Stomach (tissue), 19 donors: ENCODE measurements at places on chromosomes 3 and 15. TPM values are rescaled to one million over a fixed set of nuclear protein-coding genes. Genes with fewer than 3 reads are reported as not detected.
A peak's percentile ranks its signal among the peaks of the same experiment; 100 is the strongest.

The CFAP20DC gene
- 0.89 TPM for total RNA-seq

DNA sequence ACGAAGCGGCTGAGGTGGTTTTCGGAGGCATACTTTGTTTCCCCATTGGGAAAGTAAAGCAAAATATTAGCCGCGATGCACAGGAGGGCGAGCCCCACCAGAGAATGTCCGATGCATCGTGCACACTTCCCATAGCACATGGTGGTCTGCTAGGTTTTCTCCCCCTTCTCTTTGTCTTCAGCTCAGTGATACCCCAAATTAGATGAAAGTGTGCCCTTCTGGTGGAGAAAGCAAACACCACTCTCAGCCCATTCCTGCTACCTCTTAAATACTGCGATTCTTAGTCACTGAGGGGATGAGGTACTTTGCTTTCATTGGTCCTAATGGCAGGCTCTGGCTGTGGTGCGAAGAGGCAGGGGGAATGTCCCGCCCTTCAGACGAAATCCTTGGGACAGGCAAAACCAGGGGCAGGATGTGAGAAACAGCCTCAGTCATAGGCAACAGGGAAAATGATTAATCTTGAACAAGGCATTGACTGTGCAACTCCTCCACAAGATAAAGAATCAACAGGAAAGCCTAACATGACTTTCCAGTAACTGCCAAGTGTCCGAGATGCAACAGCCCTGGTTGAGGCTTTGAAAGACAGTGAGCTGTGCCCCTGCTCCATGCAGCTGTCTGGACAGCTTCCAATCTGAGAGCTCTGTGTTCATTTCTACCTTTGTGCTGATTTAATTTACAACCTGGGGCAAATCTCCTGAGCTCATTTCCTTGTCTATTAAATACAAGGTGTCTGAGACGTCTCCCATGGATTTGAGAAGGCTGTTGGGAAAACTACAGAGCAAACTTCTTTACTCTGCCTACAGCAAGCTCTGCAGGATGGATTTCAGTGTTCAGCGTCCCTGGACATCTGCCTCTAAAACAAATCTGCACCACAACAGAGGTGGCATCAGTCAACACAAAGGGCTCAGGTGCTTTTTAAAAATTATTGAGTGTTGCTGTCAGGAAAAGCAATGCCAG lies at the start of gene TM4SF1:
Gene TM4SF1 (minus strand): TSS at position 242 of the 957 bp plus-strand sequence. CDS start 102 bp downstream, at position 140.
- peak within 1 kb of the TSS; percentile 85 for H3K27ac ChIP-seq
- peak; percentile 87 for DNase-seq
- H3K36me3 ChIP-seq = no peaks in the 10 kb centered on the region
- peak within 1 kb of the TSS; percentile 52 for H3K4me3 ChIP-seq
- no peaks in the 10 kb centered on the region for H3K27me3 ChIP-seq

GRCh38 chr3:18567293-18567692 lies 142.2 kb upstream of the SATB1 start:
- no peaks in the 10 kb centered on the region for H3K27me3 ChIP-seq
- no peak overlapping the region for H3K27ac ChIP-seq
- no peaks in the 10 kb centered on the region for H3K4me1 ChIP-seq
- no peaks in the 10 kb centered on the region for H3K36me3 ChIP-seq

DNA sequence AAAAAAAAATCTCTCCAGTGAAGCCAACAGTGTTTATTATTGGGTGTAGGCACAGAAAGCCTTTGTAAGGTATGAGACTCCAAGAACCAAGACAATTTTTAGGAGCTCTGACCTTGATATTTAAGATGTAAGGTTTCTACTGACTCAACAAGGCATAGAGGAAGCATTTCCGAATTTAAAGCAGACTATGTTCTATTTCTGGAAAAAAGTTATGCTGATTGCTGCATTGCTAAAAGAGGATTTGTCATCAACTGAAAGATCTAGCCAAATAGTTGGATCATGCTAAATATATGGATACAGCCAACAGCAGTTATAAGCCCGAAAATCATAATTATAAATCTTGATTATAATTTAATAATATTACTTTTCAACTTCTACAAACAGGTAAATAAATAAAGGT lies 53.3 kb upstream of the MELTF start:
- H3K4me3 ChIP-seq = no peak overlapping the region
- H3K4me1 ChIP-seq = no peaks in the 10 kb centered on the region
- H3K27me3 ChIP-seq = no peaks in the 10 kb centered on the region
- no peak for DNase-seq

The IP6K1 gene
- total RNA-seq = 45.2 TPM

The GOLGA8G gene
- not detected for total RNA-seq

The DPH3 gene
- 4.7 TPM for total RNA-seq

The ST8SIA2 gene
- not detected for total RNA-seq

The IGSF10 gene
- total RNA-seq = 0.87 TPM

DNA sequence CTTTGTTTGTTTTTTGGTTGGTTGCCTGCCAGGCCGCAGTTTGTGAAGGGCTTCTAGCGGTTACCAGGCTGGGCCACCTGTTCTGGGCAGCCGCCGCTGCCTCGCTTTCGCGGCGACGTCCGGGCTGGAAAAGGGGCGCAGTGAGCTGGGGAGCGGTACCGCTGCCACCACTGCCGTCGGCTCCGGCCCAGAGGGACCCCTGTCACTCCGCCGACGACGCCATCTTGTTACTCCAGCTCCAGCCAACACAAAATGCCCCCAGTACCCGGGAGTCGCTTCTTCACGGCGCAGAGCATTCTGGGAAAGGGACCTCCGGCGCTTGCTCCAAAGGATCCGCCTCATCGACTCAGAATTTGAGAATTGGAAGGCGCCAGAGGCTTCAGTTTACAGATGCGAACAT lies 238.8 kb downstream of the CDIN1 start:
- no peak overlapping the region for H3K4me3 ChIP-seq
- peaks cover 11% of the 10 kb centered on the region for H3K4me1 ChIP-seq
- no peaks in the 10 kb centered on the region for H3K36me3 ChIP-seq
- H3K27me3 ChIP-seq = no peaks in the 10 kb centered on the region
- DNase-seq = no peak
- no peak overlapping the region for H3K27ac ChIP-seq

The GFM1 gene
- total RNA-seq = 91.4 TPM

The RARRES1 gene
- 237 TPM for total RNA-seq

- no peaks in the 10 kb centered on the region for H3K27me3 ChIP-seq
- no peak overlapping the region for H3K27ac ChIP-seq
- H3K4me3 ChIP-seq = no peak overlapping the region
- H3K4me1 ChIP-seq = no peaks in the 10 kb centered on the region
- DNase-seq = no peak
- no peaks in the 10 kb centered on the region for H3K36me3 ChIP-seq
These were observed 232.5 kb upstream of the TBL1XR1 start for GRCh38 chr3:177429771-177430170.

DNA sequence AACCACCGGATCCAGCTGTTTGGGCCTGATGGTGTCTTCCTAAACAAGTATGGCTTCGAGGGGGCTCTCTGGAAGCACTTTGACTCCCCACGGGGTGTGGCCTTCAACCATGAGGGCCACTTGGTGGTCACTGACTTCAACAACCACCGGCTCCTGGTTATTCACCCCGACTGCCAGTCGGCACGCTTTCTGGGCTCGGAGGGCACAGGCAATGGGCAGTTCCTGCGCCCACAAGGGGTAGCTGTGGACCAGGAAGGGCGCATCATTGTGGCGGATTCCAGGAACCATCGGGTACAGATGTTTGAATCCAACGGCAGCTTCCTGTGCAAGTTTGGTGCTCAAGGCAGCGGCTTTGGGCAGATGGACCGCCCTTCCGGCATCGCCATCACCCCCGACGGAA lies 60.1 kb upstream of the CCR4 start:
- H3K4me1 ChIP-seq = no peaks in the 10 kb centered on the region
- DNase-seq = no peak
- H3K36me3 ChIP-seq = no peaks in the 10 kb centered on the region
- no peak overlapping the region for H3K4me3 ChIP-seq
- no peak overlapping the region for H3K27ac ChIP-seq

The COL6A5 gene
- total RNA-seq = 3.3 TPM

The KIF15 gene
- 9.3 TPM for total RNA-seq

The RBP2 gene
- not detected for total RNA-seq

DNA sequence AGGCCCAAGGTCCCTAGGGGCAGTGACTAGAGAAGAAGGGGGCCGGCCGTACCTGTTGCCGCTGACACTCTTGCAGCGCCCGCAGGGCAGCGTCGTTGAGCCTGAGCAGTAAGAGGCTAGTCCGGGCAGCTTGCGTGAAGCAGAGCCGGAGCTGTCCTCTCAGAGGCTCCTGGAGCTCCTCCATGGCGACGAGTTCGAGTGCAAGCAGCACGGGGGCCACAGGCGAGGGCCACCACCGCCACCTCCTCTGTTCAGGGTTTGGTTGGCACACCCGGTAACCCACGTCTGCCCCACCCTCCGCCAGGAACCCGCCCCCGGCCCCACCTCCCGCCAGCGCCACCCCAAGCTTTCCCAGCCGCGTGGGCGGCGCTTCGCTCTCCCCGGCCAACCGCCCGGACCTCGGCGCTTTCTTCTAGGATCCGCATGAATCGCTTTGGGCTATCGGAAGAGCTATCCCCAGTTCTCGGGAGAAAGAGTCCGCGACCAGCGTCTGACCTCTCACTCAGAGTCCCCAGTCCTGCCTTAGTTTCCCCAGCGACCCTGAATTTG lies at the start of gene ELL3:
Gene ELL3 (minus strand): TSS at position 249 of the 549 bp plus-strand sequence. CDS start 65 bp downstream, at position 184.
- peaks cover 6% of the 10 kb centered on the region for H3K36me3 ChIP-seq
- peak; percentile 94 for DNase-seq
- H3K27ac ChIP-seq = peak within 1 kb of the TSS; percentile 89
- H3K27me3 ChIP-seq = no peaks in the 10 kb centered on the region
- peak within 1 kb of the TSS; percentile 65 for H3K4me3 ChIP-seq

DNA sequence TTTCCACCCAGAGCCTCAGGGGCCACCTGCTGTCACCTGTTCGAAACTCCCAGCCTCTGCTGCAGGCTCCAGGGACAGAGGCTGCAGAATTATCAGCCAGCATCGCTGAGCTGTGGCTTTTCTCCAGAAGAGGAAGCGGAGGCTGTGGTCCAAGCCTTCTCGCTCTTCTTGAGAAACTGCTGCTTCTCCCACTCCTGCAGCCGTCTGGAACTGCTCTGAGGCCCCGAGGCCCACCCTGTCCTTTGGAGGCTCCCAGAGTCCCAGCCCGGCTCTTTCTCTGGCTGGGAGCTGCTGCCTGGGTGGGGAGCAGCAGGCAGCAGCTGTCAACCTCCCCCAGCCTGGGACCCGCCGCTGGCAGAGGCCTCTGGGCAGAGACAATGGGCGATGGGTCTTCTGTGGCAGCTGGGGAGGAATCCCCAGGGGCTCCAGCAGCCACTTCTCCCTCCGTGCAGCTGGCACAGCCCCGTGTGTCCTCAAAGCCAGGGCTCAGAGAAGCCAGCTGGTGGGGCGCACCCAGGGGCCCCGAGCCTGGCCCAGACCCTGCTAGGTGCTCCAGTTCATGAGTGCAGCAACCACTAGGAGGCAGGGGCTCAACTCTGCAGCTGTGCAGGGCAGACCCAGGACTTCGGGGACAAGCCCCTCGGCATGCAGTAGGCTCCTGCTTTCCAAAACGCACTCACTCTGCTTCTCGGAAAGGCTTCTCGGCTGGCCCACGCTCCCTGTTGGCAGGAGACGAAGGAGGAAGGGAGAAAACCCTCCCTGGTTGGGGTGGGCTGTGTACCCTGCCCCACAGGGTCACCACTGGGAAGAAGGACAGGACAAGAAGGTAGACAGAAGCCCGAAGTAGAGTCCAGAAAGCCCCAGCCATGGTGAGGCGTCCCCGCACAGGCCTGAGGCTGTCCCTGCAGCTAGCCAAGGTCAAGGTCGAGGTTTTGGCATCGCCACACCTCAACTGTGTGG lies 49.9 kb upstream of the FURIN start:
- no peaks in the 10 kb centered on the region for H3K27me3 ChIP-seq
- no peaks in the 10 kb centered on the region for H3K36me3 ChIP-seq
- DNase-seq = peak; percentile 27
- H3K4me3 ChIP-seq = no peak overlapping the region
- H3K4me1 ChIP-seq = peaks cover 10% of the 10 kb centered on the region

DNA sequence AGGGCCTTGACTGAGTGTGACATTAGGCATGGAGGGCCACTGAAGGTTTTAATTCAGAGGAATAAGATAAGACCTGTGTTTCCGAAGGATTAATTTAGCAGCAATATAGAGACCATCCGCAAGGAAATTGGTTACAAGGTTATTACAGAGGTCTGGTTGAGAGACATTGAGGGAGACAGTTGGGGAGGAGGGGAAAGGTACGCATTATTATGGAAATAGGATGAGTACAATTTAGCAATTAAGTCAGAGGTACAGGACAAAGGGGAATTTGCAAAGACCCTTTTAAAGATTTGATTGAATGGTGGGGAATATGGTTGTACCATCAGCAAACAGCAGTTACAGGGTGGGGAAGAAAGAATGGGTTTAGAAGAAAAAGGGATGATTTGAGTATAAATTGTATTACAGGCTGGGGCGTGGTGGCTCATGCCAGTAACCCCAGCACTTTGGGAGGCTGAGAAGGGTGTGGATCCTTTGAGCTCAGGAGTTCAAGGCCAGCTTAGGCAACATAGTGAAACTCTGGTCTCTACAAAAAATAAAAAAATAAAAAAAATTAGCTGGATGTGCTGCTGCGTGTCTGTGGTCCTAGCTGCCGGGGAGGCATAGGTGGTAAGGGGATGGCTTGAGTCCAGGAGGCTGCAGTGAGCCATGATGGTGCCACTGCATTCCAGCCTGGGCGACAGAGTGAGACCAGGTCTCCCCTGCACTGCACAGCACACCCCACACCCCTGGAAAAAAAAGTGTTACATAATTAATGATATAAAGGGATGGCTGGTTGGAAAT lies 11.3 kb downstream of the ARL8B start:
- no peak overlapping the region for H3K4me3 ChIP-seq
- H3K27ac ChIP-seq = no peak overlapping the region
- peaks cover 27% of the 10 kb centered on the region for H3K4me1 ChIP-seq
- no peaks in the 10 kb centered on the region for H3K36me3 ChIP-seq

The GPR87 gene
- total RNA-seq = not detected

GRCh38 chr15:43987924-43988323 lies 161.1 kb downstream of the WDR76 start:
- H3K36me3 ChIP-seq = no peaks in the 10 kb centered on the region
- no peak for DNase-seq
- no peaks in the 10 kb centered on the region for H3K27me3 ChIP-seq
- H3K4me3 ChIP-seq = no peak overlapping the region
- H3K27ac ChIP-seq = no peak overlapping the region

The C3orf80 gene
- total RNA-seq = 0.29 TPM

GRCh38 chr3:69178082-69178481 lies 55.7 kb upstream of the LMOD3 start:
- DNase-seq = no peak
- no peaks in the 10 kb centered on the region for H3K27me3 ChIP-seq
- no peak overlapping the region for H3K27ac ChIP-seq

- no peak for DNase-seq
- H3K4me3 ChIP-seq = no peak overlapping the region
These were observed 276.3 kb downstream of the RYR3 start for GRCh38 chr15:33586786-33587697.

The HYAL1 gene
- 38.4 TPM for total RNA-seq

GRCh38 chr15:91126080-91126479 lies 26.0 kb downstream of the SV2B start:
- H3K4me1 ChIP-seq = no peaks in the 10 kb centered on the region
- no peak overlapping the region for H3K27ac ChIP-seq
- peaks cover 6% of the 10 kb centered on the region for H3K27me3 ChIP-seq
- H3K36me3 ChIP-seq = no peaks in the 10 kb centered on the region
- DNase-seq = no peak

The FBLN2 gene
- 32.9 TPM for total RNA-seq

GRCh38 chr3:193509103-193509965 lies 45.4 kb downstream of the ATP13A4 start:
- DNase-seq = peak; percentile 67
- no peaks in the 10 kb centered on the region for H3K27me3 ChIP-seq
- H3K27ac ChIP-seq = no peak overlapping the region
- H3K36me3 ChIP-seq = no peaks in the 10 kb centered on the region
- H3K4me3 ChIP-seq = no peak overlapping the region
- peaks cover 17% of the 10 kb centered on the region for H3K4me1 ChIP-seq

The MEGF11 gene
- total RNA-seq = 0.92 TPM

The GLDN gene
- total RNA-seq = 8.7 TPM
